ENCODE measurements at places on chromosomes 12 and 14.

DNA sequence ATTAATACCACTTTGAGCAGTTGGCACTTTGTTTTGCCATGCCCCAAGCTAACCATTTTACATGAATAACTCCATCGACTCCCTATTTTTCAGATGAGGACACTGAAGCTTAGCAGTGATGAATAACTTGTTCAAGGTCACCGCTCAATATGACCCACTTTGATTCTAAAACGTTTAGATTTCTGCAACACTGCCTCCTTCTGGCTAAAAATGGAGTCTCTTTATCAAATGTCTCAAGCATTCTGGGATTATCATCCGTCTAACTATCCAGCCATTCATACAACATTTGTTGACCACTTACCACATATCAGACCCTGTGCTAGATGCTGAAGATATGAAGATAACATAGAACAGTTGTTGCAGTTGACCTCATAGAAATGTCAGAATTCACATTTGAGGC, 298.0 kb downstream of the PPFIA2 start:
- no peak for DNase-seq

- no peak for DNase-seq
Observed at GRCh38 chr14:100144996-100145646, 14.3 kb downstream of the DEGS2 start.

DNA sequence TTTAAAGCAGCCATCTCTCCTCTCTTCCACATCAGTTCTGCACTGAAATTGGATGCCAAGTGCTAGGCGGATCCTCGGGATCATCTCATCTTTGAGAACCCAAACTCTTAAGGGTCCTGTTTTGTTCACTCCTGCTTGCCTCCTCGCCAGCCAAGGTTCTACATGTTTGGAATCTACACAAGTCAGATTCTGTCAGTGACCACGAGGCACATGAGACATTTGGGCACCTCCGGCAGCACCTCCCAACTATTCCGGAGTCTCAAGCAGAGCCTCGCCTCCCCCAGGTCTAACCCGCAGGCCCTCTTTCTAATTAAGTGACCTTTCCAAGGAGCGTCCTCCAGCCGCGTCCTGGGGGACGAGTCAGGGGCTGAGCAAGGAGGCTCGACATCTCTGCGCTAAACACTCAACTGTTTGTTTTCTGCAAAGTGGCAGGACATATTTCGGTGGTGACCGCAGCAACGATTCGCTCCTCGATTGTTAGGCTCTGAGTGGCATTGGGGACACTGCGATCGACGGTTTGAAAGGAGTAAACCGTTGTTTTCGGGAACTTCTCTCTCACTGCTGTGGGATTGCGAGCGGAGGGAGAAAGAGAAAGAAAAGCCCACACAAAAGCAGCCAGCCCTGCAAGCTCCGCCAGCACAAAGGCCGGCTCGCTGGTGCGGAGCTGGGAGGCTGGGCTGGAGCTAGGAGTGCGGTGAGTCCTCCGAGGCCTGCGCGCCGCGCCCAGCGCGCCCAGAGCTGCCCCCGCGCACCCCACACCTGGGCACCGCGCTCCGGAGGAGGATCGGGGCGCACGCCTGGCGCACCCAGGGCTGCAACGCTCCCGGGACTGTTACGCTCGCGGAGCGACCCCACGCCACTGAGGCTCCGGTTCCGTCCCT, 640 bp downstream of the ARMH4 start:
- no peak for DNase-seq

DNA sequence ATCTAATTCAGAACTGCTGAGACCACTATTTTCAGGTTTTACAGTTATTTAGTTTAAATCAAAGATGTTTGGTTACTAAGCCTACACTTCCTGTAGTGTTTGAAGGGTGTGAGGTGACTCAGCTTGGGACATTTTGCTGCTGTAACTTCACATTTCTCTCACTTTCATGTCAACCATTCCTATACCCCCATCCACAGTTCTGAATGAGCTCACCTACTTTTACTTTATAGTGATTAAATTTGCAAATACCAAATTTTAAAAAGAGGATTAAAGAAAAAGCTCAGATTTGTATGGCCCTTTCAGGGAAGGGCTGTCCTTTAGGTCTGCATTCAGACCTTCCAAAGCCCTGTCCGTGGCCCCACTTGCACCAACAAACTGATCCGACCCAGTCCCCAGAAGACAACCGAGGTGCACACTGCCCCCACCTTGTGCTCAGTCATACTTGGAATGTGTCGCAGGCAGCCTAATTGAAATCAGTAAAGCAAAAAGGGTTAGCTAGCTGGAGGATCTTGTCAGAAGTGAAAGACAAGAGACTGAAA, 174.4 kb downstream of the MON2 start:
- DNase-seq: no peak

DNA sequence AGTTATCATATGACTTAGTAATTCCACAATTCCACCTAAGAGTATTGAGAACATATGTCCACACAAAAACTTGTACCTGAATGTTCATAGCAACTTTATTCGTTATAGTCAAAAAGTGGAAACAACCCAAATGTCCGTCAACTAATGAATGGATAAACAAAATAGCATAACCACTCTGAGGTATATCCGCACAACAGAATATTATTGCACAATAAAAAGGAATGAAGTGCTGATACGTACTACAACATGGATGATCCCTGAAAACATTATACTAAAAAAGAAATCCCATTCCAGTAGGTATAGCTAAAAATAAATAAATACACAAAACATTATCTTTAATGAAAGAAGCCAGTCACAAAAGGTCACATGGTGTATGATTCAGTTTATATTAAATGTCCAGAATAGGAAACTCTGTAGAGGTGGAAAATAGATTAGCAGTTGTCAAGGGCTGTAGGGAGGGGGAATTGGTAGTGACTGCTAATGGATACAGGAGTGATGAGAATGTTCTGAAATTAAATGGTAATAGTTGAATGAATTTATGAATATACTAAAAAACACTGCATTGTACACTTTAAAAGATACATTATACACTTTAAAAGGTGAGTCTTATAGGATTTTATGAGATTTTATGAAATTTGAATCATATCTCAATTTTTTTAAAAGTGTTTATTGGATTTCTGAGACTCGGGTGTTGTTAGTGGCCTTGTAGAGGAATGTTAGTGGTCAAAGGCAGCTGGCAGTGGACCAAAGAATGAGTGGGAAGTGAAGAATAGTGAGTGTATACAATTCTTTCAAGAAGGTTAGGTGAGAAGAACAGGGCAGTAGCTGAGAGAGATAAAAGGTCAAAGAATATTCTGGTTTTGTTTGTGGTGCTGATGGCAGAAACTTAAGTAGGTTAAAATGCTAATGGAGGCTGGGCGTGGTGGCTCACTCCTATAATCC, 36.3 kb upstream of the BAZ1A start:
- DNase-seq: peak; percentile 7

DNA sequence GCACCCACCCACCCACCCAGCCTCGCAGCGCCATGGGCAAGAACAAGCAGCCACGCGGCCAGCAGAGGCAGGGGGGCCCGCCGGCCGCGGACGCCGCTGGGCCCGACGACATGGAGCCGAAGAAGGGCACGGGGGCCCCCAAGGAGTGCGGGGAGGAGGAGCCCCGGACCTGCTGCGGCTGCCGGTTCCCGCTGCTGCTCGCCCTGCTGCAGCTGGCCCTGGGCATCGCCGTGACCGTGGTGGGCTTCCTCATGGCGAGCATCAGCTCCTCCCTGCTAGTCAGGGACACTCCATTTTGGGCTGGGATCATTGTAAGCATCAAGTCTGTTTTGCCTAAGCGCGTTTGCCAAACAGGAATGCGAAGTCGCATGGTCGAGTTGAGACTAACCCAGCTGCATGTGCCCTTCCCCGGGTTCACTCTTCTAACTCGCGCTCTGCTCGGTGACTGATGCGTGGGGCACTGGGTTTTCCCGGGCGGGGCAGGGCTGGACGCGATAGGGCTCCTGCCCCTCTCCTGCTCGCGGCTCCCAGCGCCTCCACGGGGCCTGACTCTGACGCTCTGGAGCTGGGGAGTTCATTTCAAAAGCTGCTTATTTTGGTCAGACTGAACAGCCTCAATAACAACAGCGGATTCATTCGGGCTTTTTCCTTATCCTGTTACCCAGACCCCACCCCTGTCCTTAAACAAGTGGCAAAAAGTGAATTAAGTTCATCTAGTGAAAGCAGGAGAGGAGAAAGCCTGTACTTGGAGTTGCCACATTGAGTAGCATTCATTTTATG, 458 bp downstream of the SSPN start:
- no peak for DNase-seq
